ENCODE measurements at places on chromosomes 2 and 18. TPM values are rescaled to one million over a fixed set of nuclear protein-coding genes. Genes with fewer than 3 reads are reported as not detected.

Gene YWHAQ
- 316 TPM for total RNA-seq

Gene NAT8
- not detected for total RNA-seq

Gene PROKR1
- not detected for total RNA-seq

- no peaks in the 10 kb centered on the region for H3K27me3 ChIP-seq
- no peak overlapping the region for H3K27ac ChIP-seq
- no peak overlapping the region for H3K4me3 ChIP-seq
- peaks cover 27% of the 10 kb centered on the region for H3K36me3 ChIP-seq
- peaks cover 9% of the 10 kb centered on the region for H3K4me1 ChIP-seq
Measured at GRCh38 chr2:216508229-216508628, 9.6 kb downstream of the RPL37A start.

- H3K36me3 ChIP-seq = peaks cover 12% of the 10 kb centered on the region
- DNase-seq = no peak
- peaks cover 4% of the 10 kb centered on the region for H3K4me1 ChIP-seq
- H3K4me3 ChIP-seq = no peak overlapping the region
- H3K27me3 ChIP-seq = no peaks in the 10 kb centered on the region
Measured at GRCh38 chr2:205998583-205998982, 87.4 kb downstream of the INO80D start.

DNA sequence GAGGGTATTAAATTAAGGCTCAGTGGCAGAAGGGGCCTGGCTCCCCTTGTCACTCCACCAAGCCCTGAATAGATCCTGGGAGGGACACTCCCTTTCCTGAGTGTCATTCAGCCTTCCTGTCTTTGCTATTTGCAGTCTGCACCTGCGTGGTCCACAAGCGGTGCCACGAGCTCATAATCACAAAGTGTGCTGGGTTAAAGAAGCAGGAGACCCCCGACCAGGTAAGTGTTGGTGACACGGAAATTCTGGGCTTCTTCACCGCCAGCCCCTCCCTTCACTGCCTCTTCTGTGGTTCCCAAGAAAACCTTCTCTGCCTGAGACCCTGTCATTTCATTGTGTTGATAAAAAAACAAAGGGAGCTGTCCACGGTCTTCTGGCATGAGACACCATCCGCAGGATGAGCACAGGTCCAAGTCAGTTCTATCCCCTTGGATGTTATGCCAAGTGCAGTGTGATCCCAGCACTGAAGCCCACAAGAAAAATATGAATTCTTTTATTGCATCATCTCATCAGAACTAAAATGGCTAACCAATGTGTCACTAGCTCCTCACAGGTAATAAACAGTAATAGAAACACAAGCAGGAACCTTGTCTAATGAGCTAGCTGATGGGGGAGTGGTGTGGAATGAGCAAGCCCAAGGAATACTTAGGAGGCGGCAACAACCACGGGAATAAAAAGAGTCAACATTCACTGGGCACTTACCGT lies 316.9 kb upstream of the EPAS1 start:
- no peak for DNase-seq
- no peak overlapping the region for H3K4me3 ChIP-seq
- H3K27ac ChIP-seq = no peak overlapping the region
- H3K4me1 ChIP-seq = peaks cover 12% of the 10 kb centered on the region

DNA sequence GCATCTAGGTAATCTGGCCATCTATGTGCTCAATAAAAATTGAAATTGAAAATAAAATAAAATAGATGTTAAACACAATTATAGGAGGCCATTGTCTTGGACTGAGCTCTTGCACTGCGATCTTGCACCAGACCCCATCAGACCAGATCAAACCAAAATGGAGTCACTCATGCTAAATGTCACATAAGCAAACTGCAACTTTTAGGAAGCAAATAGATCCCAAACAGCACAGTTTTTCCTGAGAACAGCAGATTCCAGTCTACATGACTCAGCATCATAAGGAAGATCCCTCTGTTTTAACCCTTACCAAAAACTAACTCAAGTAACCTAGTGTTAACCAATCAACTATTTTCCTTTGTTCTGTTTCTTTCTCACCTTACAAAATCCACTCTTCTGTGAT lies 57.7 kb upstream of the LRP1B start:
- H3K27ac ChIP-seq = no peak overlapping the region
- H3K27me3 ChIP-seq = no peaks in the 10 kb centered on the region
- no peak overlapping the region for H3K4me3 ChIP-seq
- no peaks in the 10 kb centered on the region for H3K4me1 ChIP-seq

DNA sequence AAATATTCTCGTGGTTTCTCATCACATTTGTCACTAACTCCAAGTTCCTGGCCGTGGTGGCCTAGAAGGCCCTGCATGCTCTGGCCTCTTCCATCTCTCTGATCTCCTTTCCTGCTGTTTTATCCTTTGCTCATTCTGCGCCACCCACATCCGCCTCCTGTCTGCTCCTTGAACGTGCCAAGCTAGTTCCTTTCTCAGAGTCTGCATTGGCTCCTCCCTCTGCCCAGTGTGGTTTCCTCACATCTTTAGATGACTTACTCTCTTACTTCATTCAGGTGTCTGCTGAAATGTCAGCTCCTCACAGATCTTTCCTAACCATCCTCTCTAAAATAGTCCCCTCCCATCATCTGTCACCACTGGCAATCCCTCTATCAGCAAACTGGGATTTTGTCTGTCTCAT lies 158.6 kb upstream of the RBMS1 start:
- no peak overlapping the region for H3K4me3 ChIP-seq
- H3K36me3 ChIP-seq = no peaks in the 10 kb centered on the region
- H3K27me3 ChIP-seq = peaks cover 8% of the 10 kb centered on the region
- peaks cover 17% of the 10 kb centered on the region for H3K4me1 ChIP-seq
- DNase-seq = peak; percentile 86
